ENCODE measurements at places on chromosomes 3 and 15.
A peak's percentile ranks its signal among the peaks of the same experiment; 100 is the strongest.

DNA sequence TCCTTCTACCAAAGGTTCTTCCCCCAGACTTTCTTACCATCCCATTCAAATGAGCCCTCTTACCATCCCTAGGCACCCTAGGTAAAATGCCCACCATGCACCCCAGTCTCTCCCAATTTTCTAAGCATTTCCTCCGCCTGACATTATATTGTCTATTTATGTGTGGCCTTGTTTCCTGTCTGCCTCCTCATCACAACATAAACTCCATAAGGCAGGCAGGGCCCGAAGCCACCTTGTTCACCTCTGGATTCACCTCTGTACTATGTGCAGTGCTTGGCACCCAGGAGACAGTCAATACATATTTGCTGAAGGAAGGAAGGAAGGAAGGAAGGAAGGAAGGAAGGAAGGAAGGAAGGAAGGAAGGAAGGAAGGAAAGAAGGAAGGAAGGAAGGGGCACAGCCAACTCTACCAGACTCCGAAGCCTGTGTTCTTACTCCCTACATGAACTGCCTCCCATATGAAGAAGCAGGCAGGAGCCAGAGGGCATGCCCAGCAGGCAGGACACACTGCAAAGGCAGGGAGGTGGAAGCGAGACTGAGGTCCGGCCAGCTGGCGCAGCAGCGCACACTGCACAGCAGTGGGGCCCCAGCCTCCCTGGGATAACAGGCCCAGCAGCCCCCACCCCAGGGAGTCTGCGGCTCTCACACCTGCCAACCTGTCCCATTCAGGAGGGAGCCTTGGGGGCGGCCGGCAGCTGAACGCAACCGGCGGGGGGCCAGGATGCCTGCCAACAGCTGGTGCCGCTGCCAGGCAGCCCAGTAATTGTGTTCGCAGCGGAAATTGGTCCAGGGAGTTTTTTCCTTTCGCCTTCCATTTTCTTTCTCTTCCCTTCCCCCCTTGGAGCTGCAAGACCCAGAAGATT lies 106.0 kb upstream of the LINGO1 start:
- DNase-seq: no peak

GRCh38 chr3:40312661-40313226 lies 3.2 kb downstream of the EIF1B start:
- DNase-seq: no peak

DNA sequence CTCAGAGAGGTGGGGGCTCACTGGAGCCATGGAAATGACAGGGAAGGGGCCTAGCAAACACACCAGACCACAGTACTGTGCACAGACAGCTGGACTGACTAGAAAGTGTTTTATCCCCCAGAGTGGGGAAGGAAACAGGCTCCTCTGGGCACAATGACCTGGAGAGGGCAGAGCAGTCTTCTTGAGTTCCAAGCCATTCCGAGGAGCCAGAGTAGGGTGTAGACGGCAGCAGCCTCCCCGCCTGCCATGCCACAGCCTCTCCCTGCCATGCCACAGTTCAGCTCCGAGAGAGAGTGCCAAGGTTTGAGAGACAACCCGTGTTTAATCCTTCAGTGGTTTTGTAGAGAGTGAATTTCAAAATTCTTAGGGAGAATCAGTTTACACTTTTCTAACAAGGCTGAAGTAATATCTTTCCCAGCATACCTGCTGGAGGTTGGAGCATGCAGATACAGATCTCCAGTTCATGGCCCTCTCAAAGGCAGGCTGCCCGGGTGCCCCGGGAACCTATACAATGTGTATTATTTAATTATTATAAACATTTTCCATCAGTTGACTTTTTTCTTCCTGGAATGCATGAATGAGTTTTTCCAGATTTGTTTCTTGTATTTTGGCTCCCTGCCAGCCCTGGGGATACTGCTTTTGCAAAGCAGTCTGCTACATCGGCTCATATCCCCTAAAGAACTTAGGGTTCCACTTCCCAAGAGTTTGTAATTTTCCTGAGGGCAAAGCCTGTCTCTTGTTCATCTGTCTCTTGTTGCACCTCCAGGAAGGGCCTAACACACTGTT lies 3.2 kb downstream of the PODXL2 start:
- DNase-seq: no peak

DNA sequence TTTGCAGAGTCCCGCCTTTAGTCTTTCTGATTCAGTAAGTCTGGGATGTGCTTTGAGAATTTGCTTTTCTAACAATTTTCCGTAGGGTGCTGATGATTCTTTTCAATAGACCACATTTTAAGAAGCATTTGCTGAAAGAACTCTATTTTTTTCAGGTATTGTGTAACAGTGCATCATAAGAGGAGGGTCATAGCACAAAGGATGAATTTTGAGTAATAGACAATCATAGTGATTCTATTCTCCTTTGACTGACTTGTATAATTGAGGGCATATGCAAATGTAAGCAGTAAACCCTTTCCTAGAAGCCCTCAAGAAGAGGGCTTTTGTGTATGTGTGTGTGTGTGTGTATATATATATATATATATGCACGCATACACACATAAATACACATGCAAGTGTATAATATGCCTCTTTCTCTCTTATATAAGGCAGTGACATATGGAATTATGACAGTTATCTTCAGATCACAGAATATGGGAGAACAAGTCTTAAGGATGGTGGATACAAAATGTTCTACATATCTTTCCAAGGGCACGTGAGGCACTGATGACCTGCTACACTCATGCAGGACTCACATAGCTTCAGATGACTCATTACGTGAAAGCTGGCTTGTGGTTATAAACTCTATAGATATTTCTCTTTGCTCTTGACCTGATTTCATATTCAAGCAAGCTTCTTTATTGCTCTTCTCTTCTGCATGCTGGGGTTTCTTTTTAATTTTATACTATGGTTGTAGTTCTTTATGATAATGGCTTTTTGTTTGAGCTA lies 6.5 kb upstream of the PLSCR1 start:
- DNase-seq: no peak

DNA sequence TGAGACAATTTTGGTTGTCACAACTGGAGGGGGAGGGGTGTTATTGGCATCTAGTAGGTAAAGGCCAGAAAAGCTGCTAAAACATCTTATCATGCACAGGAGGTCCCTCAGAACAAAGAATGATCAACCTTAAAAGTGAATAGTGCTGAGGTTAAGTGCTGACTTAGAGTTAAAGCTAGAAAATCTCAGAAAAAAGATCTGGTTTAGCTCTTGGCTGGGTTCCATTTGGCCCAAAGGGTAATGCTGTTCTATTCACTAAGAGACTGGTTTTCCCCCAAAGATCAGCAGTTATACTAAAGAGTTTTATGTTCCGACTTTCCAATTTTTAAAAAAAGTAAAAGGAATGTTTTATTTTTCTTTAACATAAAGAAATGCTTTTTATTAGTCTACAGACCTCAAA lies 15.6 kb downstream of the DCBLD2 start:
- DNase-seq: no peak

GRCh38 chr3:98536456-98537017 lies 4.8 kb downstream of the GPR15 start:
- no peak for DNase-seq

GRCh38 chr3:58084788-58085543 lies 76.7 kb downstream of the FLNB start:
- DNase-seq: no peak

GRCh38 chr3:159987291-159987711 lies 1.3 kb upstream of the IL12A start:
- no peak for DNase-seq

- no peak for DNase-seq
These were observed 24.0 kb downstream of the NOX5 start for GRCh38 chr15:69038508-69038907.

GRCh38 chr15:64014995-64015394 lies 31.3 kb downstream of the DAPK2 start:
- DNase-seq: no peak

- no peak for DNase-seq
These were observed 192.6 kb upstream of the MBNL1 start for GRCh38 chr3:152076148-152076547.

DNA sequence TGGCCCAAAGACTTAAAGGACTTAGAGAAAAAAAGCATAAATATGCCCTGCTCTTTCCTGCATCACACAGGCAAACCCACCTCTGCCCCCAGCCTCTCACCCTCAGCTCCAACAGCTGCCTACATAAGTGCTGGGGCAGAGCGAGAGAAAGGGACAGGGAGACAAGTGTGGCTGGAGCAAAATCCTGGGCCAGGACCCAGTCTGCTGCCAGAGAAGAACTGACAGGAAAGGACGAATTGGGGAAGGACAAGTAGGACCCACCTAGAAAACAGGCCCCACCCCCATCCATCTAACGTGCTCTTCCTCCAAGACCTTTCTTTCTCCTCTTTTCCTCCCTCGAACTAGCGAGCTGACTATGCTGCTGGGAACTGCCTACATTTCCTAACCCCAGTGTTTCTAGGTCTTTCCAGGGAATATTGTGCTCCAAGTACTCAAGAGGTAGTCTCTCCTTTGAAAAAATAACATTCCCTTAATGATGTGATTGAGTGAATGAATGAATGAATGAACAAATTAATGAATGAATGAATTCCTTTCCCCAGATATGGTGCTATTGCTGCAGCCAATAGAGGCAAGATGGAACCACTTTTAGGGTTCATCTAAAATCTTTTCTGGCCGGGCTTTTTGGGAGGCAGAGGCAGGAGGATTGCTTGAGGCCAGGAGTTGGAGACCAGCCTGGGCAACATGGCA lies 18.4 kb downstream of the IGDCC4 start:
- DNase-seq: no peak

GRCh38 chr3:66856533-66856932 lies 141.6 kb upstream of the KBTBD8 start:
- no peak for DNase-seq

DNA sequence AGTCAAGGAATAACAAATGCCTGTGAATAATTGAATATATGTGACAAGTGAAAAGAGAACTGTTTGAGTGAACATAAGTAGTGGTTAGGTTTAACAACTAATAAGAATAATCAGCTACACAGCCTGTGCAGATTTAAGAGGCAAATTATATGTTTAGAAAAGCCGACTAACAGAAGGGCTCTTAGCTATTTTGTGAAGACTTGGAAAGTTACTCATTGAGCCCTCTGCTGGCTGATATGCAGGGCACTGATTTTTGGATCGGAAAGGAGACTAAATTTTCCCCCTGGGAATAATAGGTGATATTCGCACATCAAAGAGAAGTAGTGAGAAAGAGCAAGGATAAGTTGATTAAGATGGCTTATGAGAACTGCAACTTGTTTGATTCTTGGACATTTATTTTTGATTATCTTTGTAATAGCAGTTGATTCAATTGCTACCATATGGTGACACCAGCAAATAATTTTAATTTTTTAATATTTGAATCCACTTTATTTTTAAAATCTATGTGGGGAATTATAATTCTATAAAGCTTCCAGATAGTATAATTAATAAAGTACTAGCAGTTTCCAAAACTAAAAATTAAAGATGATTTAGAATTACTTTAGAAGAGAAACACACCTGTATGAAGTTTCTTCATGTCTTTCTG lies 156.2 kb downstream of the NLGN1 start:
- no peak for DNase-seq

GRCh38 chr3:146166415-146166821 lies 5.4 kb upstream of the PLOD2 start:
- DNase-seq: no peak

DNA sequence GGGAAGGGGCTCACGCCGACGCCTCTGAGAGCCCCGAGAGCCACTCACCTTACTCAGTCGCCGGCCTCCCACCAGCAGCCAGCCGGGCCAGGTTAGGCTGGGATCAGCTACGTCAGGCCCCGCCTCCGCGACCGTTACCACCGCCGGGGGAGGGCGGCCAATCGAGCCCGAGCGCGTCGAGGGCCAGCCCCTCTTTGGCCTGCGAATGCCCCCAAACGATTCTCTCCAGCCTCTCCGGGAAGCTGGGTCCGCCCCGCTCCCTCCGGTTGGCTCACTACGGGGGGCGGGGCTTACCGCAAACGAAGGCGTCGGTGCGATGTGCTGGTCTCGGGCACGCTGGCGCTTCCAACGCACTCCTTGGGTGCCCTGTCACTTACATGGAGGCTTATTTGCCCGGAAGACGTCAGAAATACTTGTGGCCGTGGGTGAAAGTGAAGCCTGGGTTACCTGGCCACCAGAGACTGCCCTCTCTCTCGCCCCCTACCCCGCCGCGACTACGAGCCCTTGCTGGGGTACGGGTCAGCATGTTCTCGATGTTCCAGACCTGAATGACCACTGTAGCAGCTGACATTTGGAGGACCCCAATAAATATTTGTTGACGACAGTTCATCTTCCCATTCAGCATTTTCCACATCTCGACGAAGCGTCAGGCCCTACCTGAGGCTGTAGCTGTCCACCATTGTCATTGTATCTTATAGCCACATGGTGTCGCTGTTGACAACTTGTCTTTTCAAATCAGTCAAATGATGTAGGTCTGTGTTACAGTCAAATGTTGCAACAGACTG lies at the start of gene CEP70:
Gene CEP70 (minus strand): TSS at position 111 of the 785 bp plus-strand sequence. CDS start 21,333 bp downstream, outside the sequence.
- peak; percentile 75 for DNase-seq

GRCh38 chr3:175573226-175573625 lies 714.1 kb downstream of the NAALADL2 start:
- DNase-seq: no peak

Data from activated T-helper 1 cell treated with anti-CD3 and anti-CD28 coated beads, Interleukin-2, amount 50 U/mL, for 16 hours (primary cell).